ENCODE measurements at places on chromosomes 7 and 10.

GRCh38 chr7:123746931-123747488 lies 1.8 kb downstream of the WASL start:
- DNase-seq = peak; percentile 30

- no peak for DNase-seq
Observed at GRCh38 chr10:87507879-87508483, 3.3 kb downstream of the MINPP1 start.

DNA sequence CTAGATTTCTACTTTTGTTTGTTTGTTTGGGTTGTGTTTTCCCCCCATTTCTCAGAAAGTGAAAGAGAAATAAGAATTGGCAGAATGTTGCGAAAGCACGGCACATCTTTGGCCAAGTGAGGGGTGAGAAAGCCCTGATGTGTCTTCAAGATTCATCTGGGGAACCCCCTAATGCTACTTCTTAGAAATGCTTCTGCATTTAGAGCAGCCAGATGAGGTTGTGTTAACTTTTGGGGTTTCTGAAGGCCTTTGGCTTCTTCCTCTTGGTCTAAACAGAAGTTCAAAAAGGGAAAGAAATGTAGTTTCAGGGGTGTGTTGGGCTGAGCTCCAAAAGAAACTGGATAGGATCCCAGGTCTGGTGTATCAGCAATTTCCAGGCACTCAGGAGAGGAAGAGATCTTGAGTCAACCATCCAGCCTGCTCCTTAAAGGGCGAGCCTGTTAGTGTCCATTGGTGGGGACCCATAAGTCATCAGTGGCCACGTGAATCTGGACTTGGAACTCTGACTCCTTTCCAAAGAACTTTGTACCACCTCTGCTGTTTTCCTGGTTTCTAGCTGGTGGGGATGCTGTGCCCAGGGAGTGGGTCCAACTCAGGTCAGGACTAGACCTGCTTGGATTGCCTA lies 6.5 kb downstream of the DUSP5 start:
- peak; percentile 88 for DNase-seq

GRCh38 chr7:118615-119391 lies 73.6 kb upstream of the FAM20C start:
- no peak for DNase-seq

DNA sequence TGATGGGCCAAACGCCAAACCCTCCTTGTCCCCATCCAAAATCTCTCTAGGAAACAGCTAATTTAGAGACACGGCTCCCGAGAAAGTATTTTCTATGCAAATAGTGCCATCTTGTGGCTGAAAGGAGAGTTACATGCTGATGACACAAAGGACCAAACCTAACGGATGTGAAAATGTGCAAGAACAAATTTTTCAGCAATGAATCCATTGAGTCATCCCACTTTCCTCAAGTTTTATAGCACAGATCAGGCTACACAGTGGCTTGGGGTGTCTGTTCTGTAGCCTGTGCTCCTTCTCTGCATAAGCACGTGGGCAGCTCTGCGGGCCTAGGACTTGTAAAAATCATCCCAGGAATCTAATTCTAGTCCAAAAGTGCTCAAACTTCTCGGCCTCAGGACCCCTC lies 154.8 kb upstream of the PRR15 start:
- peak; percentile 89 for DNase-seq

GRCh38 chr7:55164527-55164926 lies 145.7 kb downstream of the EGFR start:
- no peak for DNase-seq

DNA sequence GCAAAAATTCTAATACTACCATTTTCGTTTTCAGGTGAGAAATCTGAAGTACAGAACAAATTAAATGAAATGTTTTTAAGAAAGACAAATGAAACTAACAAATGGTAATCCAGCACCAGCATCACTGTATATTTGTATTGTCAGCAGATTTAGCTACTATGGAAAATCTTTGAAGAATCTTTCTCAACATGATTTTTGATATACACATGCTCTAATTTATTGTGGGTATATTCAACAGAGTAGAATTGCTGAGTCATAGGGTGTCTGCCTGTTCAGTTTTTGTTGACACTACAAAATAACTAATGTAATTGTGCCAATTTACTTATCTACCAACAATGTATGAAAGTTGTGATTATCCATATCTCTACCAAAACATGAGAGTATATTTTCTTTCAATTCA lies 437.6 kb downstream of the PCDH15 start:
- no peak for DNase-seq

GRCh38 chr7:69703099-69703498 lies 104.8 kb downstream of the AUTS2 start:
- DNase-seq = no peak

DNA sequence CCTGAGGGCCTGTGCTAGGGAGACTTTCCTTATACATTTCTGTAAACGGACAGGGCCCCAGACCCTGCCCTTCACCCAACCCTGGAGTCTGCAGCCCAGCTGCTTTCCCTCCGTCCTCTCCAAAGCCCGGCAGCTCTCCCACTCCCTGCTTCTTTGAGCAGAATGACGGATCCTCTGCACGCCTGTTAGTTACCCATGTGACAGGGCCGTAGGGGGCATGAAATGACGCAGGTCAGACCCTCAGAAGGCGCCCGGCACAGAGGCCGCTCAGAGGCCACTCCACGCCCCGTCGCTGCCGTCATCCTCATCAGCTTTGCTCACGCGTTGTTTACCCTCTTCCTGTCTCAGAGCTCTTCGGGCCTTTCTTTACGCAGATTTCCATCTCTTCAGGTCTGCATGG lies 60.2 kb upstream of the MKRN1 start:
- DNase-seq = no peak

DNA sequence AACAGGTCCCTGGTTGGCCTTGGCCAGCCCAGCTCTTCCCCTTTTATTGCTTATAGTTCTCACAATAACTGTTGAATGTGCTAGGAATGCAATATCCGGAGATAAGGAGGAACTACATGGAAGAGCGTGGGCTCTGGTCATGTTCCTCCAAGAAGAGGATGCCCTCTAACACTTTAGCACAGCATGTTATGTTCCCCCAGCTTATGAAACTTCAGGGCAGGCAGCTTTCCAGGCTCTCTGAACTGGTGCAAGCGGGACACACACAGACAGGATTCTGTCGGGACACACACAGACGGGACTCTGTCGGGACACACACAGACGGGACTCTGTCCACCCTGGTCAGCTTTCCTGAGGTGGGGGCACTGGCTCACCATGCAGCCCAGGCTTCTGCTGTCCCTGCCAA lies 141.6 kb downstream of the PKD1L1 start:
- no peak for DNase-seq

DNA sequence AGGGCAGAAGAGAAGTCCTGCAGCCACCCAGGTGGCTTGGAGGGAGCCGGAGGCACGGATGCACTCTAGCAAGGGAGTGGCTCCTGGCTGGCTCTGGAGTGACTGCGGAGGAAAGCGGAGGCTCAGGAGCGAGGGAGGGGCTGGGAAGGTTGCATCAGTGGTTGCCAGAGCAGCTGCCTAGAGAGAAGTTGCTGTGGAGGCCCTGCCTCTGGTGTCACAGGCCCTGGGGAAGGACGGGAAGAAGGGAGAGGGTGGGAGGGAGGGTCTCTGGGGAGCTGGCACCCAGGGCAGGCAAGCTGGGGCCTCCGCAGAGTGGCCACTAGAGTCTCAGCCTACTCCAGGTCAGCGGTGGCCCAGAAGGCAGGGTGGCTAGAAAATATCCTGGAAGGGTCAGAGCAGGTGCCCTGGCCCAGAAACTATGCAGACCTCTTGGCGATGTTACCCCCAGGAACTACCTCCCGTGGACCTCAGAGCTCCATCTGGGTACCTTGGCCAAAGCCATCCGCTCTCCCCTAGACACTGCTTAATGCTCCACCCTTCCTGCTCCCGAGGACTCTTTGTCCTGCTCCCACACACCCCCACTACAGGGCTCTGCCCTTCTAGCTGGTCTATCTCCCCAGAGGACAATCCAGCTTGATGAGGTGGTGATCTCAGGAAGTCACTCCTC lies 164.3 kb downstream of the NRF1 start:
- DNase-seq = no peak
